ENCODE measurements at places on chromosomes 12 and 14. TPM values are rescaled to one million over a fixed set of nuclear protein-coding genes. Genes with fewer than 3 reads are reported as not detected.
A peak's percentile ranks its signal among the peaks of the same experiment; 100 is the strongest.

The GLI1 gene
- total RNA-seq, result 4.2 TPM

The CLECL1 gene
- total RNA-seq, result 0.91 TPM

The FAM181A gene
- total RNA-seq, result not detected

The RHEBL1 gene
- not detected for total RNA-seq

The MUCL1 gene
- total RNA-seq, result not detected

The ORMDL2 gene
- 88.4 TPM for total RNA-seq

DNA sequence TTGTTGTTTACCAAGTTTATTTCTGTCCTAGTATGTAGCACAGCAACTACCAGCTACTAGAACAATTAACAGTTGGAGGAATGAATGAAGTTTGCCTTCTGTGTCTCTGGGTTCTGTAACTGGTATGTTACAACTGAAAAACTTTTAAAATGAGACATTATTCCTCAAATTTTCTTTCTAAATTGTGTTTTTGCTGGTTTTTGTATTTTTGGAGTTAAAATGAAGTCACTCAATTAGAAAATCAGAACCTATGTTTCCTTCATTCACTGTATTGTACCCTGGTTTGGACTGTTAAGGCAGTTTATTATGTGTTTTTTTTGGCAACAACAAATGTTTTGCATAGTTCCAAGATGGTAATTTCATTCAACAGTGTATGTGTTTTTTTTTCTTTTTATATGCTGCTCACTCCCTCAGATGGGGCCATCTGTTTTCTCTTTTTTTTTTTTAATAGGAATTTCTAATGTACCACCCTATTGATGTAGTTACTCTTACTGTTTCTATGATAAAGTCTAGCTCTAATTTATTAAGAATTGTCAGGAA is 30.2 kb upstream of the EVL start:
- DNase-seq, result no peak

GRCh38 chr12:7729746-7730145 is 17.4 kb downstream of the CLEC4C start:
- no peak for DNase-seq

GRCh38 chr12:121858662-121859572 is at the start of gene HPD:
Gene HPD, minus strand, starts transcription at chr12:121858859. Its CDS starts 36 bp downstream, at chr12:121858823.
- DNase-seq, result peak; percentile 77

DNA sequence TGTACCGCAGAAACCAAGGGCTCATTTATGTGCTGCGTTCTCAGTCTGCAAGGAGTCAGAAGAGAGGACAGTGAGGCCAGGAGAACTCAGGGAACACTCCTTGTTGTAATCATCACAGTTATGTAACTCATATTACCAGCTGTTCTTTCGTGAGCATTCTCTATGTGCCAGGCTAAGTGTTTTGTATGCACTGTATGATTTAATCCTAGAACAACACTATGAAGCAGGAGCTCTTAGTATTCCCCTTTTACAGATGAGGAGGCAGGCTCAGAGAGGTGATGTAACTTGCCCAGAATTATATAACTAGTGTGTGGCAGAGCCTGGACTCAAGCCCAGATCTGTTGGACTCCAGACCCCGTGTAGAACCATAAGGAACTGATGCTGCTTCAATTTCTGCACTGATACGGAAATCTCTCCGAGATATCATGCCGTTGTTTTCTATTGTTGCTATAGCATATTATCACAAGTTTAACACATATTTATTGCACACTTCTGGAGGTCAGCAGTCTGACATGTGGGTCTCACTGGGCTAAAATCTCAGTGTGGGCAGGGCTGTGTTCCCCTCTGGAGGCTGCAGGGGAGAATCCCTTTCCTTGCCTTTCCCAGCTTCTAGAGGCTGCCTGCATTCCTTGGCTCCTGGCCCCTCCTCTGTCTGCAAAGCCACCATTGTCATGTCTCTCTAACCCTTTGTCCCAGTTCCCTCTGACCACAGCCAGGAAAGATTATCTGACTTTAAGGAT is 16.3 kb upstream of the CD9 start:
- DNase-seq, result no peak

- DNase-seq, result peak; percentile 28
These were observed 210.6 kb upstream of the RTL1 start for GRCh38 chr14:101113835-101114725.

- DNase-seq, result peak; percentile 95
These were observed at the start of gene ATXN7L3B for GRCh38 chr12:74537707-74538385. Gene ATXN7L3B, plus strand, starts transcription at chr12:74537835. Its CDS starts 278 bp downstream, at chr12:74538113.

GRCh38 chr14:54175298-54175942 is 218.8 kb upstream of the BMP4 start:
- peak; percentile 77 for DNase-seq

GRCh38 chr12:87756111-87756510 is 273.1 kb downstream of the C12orf50 start:
- no peak for DNase-seq

DNA sequence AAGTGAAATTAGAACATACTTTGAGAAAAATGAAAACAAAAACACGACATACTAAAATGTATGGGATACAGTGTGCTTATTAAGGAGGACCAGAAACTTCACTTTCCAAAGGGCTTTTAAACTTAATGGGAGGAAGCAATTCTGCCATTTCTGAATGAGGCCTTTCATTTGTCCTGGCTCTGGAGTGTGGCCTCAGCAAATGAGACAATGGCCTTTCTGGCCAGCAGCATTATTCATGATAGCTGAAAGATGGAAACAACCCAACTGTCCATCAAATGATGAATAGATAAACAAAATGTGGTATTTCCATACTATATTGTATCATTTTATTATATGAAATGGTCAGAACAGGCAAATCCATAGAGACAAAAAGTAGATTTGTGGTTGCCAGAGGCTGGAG is 338.6 kb downstream of the CEP128 start:
- no peak for DNase-seq

- no peak for DNase-seq
These were observed 62.8 kb downstream of the KIF21A start for GRCh38 chr12:39380090-39380489.

- no peak for DNase-seq
These were observed 12.7 kb downstream of the LTBP2 start for GRCh38 chr14:74599321-74599761.
